WERI-Rb-1 (cell line): ENCODE measurements at places on chromosomes 7 and 10.

DNA sequence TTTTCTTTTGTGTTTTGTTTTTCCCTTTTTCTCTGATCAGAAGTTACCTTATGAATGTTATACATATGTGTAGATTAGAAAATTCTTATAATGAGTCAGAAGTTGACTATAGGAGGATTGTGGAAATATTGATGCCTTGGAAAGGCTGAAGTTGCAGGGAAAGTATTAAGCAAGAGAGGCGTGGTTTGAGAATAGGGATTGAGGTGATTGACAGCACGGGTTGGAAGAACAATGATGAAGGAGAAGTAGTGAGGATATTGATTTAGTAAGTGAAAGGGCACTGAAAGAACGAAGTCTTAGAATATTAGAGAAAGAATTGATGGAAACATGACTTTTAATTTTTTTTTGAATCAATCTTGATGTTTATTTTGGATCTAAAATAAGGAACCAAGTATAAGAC, 176.0 kb downstream of the EXOC4 start:
- DNase-seq = no peak

DNA sequence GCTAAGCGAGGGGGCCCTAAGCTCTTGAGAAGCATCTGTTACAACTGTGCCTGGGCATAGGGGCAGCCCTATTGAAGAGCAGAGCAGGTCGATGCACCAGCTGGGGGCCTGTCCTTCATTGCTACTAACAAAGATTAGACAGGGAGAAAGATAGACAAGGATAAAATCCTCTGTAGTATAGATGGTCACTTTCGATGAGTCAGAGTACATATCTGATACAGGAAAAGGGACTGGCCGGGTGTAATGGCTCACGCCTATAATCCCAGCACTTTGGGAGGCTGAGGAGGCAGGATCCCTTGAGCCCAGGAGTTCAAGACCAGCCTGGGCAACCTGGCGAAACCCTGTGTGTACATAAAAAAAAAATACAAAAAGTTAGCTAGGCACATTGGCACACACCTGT, 13.6 kb downstream of the OPTN start:
- peak; percentile 34 for DNase-seq

GRCh38 chr10:132381741-132382140, 15.3 kb upstream of the PWWP2B start:
- DNase-seq = no peak

GRCh38 chr10:79904671-79905321, 44.1 kb downstream of the SFTPD start:
- DNase-seq = peak; percentile 78

- DNase-seq = no peak
These were observed 329.4 kb downstream of the NXPH1 start for GRCh38 chr7:8762803-8763202.

- no peak for DNase-seq
These were observed 35.3 kb downstream of the PALD1 start for GRCh38 chr10:70513848-70514309.

DNA sequence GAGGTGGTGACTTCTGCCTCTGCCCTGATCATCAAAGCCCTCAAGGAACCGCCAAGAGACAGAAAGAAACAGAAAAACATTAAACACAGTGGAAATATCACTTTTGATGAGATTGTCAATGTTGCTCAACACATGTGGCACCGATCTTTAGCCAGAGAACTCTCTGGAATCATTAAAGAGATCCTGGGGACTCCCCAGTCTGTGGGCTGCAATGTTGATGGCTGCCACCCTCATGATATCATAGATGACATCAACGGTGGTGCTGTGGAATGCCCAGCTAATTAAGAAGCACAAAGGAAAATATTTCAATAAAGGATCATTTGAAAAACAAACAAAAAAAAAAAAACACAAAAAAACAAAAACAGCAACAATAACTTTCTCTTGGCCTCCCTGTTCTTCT, 59.5 kb upstream of the TOMM7 start:
- no peak for DNase-seq

- no peak for DNase-seq
These were observed 30.4 kb downstream of the RAMP3 start for GRCh38 chr7:45187946-45188411.

DNA sequence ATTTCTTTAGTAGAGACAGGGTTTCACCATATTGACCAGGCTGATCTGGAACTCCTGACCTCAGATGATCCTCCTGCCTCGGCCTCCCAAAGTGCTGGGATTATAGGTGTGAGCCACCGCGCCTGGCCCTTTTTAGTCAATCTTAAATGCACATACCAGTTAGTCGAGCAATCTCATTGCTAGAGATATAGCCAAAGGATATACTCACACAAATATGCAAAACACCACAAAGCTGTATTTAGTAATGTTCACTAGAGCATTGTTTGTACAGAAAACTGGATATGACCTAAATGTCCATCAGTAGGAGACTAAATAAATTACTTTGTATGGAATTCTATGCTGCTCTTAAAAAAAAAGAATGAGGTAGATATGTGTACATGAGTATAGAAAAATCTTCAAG, 24.5 kb upstream of the IL6 start:
- no peak for DNase-seq

DNA sequence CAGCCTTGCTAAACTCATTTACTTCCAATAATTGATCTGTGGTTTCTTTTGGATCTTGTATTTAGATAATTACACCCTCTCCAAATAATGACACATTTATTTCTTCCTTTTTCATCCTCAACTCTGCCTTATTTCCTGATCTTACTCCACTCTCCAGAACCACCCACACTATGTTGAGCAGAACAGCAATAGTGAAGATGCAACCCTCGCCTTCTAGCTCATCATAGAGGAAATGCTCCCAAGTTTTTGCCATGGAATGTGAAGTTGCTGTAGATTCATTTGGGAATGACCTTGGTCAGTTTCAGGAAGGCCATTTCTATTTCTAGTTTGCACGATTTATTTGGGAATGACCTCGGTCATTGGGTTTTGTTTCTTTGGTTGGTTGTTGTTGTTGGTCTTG, 314.0 kb downstream of the PAXIP1 start:
- no peak for DNase-seq

- no peak for DNase-seq
These were observed 135.7 kb downstream of the DYNC2I1 start for GRCh38 chr7:158991824-158992621.

DNA sequence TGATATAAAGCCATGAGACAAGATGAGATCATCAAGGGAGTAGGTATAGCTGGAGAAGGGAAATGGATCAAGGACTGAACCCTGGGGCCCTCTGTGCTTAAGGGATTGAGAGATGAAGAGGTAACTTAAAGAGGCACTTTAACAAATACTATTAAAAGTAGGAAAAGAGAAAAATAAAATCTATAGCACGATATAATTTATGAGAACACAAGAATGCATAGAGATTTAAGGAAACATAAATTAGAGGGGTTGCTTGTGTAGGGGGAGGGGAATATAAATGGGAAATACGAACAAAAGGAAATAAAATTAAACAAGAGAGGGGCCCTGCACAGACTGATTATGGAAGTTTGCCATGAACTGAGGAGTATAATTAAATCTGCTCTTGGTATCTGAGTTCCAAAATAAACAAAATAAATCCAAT, 15.6 kb upstream of the LRRC17 start:
- no peak for DNase-seq

- no peak for DNase-seq
These were observed 353.5 kb downstream of the PAXIP1 start for GRCh38 chr7:154649434-154649833.

DNA sequence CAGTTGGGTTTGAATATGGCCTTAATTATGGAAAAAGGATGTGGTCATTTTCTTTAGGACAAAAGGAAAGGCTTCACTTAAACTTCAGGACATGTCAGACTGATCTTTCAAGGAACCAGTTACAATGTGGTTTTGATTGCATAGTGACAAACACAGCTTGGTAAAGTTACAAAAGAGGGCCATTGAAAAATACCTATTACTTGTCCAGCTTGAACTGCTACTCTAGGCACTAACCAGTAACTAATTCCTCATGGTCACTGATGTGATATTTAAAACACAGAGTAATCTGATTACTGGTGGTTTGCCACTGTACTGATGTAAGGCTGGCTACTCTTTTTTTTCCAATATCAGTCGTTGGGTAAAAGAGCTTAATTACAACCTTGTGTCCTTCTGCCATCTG, 22.6 kb downstream of the TES start:
- DNase-seq = no peak

DNA sequence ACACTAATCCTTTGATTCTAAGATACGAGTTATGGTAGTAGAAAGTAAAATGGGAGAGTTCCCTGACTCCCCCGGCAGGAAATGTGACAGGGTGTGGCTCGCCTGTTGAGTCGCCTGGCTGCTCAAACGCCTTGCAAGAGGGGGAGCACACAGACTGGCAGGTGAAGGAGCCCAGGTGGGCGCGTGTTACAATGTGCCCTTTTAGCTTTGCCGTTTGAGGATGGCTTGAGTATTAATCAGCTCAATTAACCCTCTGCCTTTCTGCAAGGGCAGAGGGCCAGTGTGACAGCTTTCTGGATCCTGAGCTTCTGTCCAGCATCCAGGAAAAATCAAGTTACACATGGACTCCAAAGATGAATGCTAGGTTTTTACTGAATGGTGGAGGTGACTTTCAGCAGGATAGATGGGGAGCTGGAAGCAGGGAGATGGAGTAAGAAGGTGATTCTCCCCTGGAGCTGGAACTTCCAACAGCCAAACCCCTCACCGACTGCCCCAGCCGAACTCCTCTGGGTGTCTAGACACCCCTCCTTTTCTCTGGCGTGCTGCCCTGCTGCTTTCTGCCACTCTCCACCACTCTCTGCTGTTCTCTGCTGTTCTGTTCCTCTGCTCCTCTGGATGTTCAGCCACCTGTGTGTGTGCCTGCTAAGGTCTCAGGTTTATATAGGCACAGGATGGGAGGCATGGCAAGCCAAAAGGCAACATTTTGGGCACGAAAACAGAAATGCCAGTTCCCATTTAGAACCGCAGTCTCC, 548.8 kb upstream of the KCND2 start:
- DNase-seq = no peak

GRCh38 chr7:26504411-26505120, 212.9 kb downstream of the SNX10 start:
- DNase-seq = no peak

DNA sequence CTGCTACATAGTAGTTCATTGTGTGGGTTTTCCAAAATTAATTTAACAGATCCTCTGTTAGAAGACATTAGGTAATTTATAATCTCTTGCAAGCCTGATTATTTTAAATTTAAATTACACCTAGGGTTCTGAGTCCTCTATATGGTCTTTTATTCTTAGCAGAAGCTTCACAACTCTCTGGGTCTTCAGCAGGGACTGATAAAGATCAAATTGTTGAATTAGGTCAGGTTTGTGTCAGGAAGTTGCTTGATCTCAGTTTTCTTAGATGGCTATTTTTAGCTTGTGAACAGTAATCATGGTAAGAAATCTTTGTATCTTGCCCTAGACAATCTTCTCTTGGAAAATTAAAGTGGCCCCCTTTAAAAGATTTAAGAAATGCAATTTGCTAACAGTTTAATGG, 183.1 kb upstream of the HDAC9 start:
- DNase-seq = no peak

GRCh38 chr7:158992759-158993158, 136.4 kb downstream of the DYNC2I1 start:
- DNase-seq = no peak

DNA sequence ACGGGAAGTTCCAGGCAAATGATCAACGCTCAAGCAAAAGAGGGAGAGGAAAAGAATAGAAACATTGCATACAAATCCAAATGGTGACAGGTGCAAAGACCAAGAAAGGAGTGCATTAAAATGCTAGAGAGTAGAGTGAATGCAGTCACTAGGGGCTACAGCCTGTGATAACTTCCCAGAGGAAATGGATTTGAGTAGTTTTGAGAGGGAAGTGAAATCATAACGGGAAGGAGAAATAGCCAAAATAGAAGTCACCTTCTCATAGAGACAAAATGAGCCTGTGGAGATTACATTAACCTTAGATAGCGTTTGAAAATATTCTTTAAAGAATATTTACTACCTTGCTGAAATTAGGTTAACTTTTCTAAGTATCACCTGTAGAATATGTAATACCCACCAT, 26.5 kb downstream of the NUP42 start:
- no peak for DNase-seq

DNA sequence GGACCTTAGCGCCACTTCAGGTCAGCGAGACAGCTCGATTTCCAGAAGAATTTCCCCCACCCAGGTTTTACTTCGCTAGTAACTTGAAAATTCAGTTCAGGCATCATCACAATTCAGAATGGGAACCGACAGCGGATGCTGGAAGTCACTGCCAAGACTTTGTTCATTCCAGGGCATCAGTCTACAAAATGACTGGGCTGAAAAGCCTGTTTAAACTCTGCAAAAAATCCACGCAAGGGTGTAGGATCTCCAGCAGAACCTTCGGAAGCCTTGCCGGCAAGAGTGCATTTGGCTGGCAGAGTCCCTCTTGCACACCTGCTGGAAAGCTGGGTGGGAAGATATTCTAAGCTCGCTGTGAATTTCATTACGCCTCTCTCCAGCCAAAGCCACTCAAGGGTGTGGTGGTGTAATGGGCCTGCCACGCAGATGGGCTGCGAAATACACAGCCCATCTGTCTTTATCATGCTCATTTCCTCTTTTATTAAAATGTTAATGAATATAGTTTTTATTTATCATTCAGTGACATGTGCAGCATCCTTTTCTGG, 672.0 kb upstream of the FOXK1 start:
- no peak for DNase-seq

DNA sequence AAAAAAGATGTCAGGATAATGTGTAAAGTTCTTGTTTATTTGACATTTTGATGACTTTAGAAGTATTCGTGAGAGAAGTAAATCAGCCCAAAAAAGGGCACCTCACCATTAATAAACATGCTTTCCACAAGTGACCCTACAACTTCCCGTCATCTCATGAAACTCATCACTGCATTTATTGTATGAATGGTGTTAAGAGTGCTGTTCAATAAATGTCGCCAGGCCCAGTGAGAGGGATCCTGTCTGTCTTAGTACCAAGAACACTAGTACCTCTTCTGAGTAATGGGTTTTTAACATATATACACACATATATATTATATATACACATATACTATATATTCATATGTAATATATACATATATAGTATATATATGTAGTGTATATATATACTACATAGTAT, 61.9 kb downstream of the TMEM26 start:
- DNase-seq = no peak

DNA sequence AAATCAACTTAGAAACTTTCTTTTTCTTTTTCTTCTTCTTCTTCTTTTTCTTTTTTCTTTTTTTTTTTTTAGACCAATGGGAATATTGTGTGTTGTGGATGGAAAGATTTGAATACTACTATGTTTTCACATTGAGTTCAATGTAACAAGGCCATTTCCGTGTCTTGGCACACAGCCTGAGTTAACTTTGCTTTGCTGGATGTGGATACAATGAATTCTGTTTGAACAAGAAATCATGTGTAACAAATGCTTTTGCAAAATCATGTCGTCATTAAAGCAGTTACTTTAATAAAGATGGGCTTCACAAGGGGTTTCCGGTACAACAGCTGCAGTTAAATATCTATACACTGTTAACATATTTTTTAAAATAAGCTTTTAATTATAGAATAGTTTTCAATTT, 13.5 kb upstream of the ENTPD1 start:
- no peak for DNase-seq

DNA sequence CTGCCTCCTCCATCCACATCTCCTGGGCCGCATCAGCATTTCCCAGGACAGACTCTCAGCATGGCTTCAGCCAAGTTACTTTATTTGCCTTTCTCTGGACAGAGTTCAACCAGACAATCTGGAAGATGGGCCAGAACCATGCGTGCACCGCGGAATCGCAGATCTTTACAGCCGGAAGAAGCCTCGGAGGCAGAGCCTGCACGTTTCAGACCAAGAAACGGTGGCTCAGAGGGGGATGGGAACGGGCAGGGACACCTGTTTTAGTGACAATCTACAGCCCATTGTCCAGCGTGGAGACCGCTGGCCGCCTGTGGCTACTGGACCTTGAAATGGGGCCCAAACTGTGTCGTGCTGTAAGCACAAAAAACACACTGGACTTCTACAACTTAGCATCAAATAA, 3.5 kb downstream of the VIPR2 start:
- no peak for DNase-seq
